Neural progenitor cell (in vitro differentiated cells): ENCODE measurements at places on chromosomes 16 and 17.

DNA sequence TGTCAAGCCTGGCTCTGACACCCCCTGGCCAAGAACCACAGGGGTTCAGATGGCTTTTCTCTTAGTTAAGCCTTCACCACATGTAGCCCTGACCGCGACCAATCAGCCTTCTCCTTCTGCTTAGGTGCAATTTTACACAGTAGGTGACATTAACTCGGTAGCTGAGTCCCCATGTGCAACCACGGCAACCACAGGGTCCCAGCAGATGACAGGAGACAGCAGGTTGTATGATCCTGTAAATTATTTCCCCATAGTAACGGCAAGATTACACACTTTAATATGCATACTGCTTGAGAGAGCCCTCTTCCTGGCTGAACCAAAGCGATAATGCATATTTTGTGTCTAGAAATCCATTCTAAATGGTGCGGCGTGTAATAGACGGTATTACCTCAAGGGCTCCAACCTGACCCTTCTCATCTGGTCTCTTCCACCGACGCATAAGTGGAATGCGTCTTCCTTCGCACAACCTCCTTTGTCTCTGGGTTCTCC lies 458.7 kb upstream of the ZFHX3 start:
- DNase-seq, result peak; percentile 11

- DNase-seq, result peak; percentile 11
Observed at GRCh38 chr17:5467416-5467815, 1.4 kb downstream of the DHX33 start.

DNA sequence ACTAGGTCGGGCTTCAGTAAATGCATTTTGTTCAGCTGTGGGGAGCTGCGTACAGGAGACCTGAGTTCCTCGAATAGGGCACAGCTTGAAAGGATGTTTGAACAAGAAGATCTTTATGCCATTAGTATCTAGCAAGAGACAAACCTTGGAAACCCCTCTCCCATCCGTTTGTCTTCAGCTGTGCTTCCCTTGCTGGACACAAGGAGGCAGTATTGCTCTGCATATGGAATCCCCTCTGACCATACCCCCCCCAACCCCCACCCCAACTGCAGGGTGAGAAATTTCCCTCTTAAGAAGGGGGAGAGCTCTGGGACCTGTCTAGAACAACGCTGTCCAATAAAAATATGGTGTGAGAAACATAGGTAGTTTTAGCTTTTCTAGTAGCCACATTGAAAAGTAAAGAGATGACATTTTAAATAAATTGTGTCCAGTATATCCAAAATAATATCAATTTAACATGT lies 1.6 kb downstream of the MRM1 start:
- peak; percentile 84 for DNase-seq

GRCh38 chr17:27846042-27846655 lies 45.8 kb upstream of the NOS2 start:
- DNase-seq, result no peak

DNA sequence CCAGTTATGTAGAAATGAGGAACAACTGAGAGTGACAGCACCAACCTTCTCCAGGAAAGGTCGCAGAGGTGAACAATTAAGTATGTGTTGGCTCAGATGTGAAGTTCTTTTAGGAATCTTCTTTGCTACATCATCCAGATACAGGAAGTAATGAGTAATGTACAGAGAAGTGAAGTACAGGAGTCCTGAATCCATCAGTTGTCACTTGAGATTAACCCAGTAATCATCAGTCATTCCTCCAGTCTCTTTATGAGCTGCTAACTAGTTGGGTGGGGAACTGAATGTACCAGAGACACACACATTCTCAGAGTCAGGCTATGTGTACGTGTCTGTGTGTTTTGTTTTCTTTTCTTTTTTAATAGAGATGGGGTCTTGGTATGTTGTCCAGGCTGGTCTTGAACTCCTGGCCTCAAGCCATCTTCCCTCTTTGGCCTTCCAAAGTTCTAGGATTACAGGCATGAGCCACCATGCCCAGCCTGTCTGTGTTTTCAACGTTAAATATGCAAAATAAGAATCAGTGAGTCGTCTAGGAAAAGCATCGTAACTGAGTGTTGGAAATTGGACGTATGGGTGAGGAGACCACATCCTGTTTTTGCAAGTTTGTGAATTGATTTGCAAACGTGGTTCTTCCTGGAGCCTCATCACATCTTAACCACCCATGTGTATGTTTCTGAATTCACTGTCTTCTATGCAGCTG lies 19.9 kb downstream of the ZNF200 start:
- DNase-seq, result no peak

- DNase-seq, result no peak
Observed at GRCh38 chr16:4678596-4678995, 14.8 kb upstream of the NUDT16L1 start.

GRCh38 chr16:81558444-81559175 lies 114.0 kb downstream of the CMIP start:
- DNase-seq, result peak; percentile 24

- DNase-seq, result no peak
Observed at GRCh38 chr16:14420721-14421488, 209.2 kb downstream of the PARN start.

DNA sequence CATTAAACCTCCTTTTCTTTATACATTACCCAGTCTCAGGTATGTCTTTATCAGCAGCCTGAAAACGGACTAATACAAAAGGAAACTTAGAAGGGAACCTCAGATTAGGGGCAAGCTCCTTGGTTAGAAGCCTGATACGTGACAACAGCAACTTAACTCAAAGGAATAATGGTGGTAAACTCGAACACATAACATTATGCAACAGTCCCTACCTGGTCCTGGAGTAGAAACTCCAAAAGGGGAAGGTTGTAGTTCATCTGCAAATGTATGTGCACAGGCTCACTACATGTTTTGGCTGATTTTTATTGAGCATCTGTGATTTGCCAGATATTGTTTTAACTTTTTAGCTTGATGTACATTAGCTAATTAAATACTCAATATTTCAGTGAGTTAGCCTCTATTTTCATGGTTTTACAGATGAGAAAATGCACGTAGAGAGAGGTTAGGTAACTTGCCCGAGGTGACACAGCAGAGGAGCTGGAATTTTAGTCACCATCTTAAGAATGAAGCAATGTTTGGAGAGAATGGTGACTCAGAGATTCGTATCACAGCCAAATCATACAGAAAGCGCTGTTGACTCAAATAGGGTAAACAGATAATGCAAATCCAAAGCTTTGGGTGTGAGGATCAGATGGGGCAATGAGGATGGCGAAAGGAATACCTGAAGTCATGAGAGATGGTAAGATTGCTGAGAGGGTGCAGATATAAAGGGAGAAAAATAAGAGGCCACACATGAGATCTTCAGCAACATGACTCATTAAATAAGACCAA lies 194.9 kb upstream of the RBFOX1 start:
- DNase-seq, result no peak

DNA sequence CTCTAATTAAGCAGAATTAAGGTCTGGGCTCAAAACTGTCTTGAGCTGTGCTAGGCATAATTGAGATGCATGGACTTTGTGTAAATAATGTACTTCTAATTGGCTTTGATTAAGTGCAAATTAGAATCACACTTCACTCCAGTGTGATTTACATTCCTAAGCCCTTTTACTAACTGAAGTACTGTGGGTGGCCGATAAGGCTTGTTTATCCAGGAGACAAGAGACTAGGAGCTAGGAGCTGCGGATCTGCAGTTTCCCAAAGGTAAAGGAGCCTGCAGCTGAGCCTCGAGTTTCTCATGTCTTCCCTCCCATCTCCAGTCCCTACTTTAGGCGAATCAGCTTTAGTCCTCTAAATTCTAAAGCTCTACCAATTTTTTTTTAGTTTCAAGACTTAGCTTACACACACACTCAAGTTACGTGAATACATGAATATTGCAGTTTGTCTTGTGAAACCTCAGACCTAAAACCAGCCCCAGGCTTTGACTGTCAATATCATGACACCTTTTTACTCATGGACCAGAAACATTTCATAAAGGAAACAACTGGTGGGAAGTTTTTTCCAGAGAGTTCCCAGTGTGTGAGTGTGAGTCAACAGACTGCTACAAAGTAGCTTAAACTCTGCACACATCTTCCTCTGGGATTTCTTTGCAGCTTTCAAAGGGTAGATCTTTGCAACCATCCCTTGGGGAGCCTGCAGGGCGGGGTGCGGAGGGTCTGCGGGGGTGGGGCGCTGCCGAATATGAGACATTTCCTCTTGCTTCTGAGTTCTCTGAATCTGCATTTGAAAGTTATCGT lies 113.9 kb upstream of the TBX2 start:
- DNase-seq, result peak; percentile 57

DNA sequence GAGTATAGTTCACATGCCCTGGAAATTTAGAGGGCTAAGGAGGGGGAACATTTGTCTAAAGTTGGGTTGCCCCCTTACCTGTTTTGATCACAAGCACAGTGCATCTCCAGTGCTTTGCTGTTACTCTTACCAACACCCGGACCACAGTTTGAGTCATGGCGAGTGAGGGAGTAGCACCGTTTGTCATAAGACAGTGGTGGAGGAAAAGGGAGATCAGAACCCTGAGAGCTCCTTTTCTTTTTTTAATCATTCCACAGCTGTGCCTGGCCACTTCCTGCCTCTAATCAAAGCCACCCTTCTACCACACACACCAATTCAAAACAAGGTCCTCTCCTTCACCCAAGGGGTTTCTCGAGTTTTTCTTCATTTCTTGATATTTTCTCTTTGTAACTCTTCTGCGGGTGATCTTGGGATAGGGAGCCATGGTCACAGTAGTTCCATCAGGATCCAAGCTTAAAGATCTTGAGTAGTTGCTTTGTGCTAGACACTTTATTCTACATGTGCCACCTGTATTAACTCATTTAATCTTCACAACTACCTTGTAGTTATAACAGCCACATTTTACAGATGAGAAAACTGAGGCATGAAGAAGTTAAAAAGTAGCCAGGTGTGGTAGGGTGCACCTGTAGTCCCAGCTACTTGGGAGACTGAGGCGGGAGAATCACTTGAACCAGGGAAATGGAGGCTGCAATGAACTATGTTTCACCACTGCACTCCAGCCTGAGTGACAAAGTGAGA lies 5.0 kb upstream of the MYL4 start:
- no peak for DNase-seq

- DNase-seq, result no peak
Observed at GRCh38 chr16:86681031-86681756, 102.8 kb downstream of the FOXL1 start.

DNA sequence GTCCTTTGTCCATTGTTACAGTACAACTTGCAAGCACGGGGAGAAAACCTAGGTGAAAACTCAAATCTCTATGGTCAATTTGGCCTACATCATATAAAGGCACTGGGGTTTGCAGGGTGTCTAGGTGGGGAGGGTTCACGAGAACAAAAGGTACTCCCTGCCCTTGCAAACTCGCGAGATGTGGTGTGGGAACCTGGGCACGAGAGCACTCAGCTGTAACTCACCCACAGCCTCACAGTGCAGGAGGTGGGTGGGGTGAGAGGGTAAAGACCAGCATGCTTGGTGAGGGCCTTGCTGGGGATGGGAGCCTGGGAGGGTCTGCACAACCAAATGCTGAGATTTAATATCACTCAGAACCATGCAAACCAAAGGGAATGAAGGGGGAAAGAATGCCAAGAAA lies 18.4 kb upstream of the ZNF594 start:
- no peak for DNase-seq

DNA sequence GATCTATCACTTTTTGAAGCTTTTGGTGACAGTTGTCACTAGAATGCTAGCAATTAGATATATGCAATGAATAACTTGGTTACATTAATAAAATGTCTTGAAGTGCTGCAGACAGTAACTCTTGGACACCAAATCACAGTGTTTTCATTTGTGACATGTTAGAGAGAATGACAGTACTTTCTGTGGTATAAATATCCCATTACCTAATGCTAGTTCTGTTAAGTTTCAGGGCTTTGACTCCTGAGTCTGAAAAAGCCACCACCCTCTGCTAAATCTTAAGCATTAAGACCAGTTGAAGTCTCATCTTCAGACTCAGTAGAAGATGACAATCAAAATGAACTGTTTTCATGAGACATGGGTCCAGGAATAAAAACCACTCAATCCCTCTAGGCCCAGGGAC lies 10.6 kb upstream of the CPHXL2 start:
- no peak for DNase-seq

- DNase-seq, result no peak
Observed at GRCh38 chr16:80615735-80616134, 74.9 kb downstream of the DYNLRB2 start.

- no peak for DNase-seq
Observed at GRCh38 chr17:17732892-17733670, 51.8 kb downstream of the RAI1 start.

DNA sequence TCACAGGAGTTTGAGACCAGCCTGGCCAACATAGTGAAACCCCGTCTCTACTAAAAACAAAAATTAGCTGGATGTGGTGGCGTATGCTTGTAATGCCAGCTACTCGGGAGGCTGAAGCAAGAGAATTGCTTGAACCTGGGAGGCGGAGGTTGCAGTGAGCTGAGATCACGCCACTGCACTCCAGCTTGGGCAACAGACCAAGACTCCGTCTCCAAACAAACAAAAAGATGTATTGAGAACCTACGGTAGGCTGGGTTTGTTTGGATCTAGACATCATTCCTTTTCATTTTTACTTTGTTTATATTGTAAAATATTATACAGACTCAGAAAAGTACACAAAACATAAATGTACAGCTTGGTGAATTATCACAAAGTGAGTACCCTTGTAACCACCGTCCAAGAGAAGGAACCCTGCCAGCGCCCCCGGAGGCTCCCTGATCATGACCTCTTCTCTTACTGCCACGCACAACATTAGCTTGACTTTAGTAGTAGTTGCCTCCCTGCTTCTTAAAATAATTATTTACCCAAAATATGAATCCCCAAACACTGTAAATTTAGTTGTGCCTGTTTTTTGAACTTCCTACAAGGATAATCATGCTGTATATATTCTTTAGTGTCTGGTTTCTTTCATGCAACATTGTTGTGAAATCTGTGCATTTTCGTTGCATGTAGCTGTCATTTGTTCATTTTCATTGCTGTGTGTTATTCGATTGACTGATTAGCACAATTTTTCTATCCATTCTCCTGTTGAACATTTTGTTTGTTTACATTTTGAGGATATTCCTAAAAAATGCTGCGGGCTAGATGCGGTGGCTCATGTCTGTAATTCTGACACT lies 56.5 kb downstream of the KSR1 start:
- no peak for DNase-seq

- no peak for DNase-seq
Observed at GRCh38 chr17:75059369-75060345, 12.6 kb downstream of the KCTD2 start.

DNA sequence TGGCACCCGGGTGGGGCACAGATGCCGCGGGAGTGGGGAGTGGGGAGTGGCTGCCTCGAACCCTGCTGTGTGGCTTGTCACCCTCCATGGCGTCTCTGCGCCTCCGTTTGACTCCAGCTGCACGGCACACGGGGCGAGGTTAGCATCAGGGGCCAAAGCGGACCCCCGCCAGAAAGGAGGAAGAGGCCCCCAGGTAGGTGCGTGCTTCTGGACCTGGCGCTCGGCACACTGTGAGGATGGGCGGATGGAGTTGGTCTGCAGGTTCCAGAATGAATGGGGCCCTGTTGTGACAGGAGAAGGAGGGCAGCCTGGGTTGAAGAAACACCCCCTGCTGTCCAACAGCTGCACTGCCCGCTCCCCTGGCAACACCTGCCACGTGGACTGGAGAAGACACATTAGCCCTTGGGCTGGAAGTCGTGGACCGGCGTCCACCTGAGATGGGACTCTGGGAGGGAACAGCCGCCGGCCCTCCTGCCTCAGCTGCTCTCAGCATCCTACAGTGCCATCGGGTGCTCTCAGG lies 9.4 kb upstream of the FASN start:
- DNase-seq, result no peak
